Pancreas (tissue), 10 donors: ENCODE measurements at places on chromosomes 4 and X.

DNA sequence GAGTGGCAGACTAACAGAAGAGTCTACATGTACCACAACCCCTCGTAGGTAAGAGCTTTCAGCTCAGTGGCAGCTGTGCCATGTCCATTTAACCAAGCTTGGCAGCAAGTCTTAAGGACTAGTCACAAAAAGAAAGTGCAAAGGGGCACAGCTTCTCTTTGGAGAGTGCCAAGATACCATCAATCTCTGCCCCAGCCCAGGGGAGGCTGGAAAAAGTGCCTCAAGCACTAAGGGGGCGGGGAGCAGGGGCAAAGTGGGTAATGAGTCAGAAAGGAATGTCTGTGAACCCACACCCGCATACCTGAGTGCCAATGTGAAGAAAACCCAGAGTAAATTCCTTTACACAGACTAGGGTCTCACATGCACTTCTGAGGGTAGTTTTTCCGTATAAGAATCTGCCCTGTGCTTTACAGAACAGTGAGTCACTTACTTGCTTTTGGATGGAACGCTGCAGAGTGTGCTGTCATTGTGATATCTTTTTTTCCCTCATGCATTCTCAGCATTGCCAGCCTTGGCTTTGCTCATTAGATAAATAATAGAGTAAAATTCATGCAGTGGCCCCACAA, 219.8 kb downstream of the ZNF674 start:
- no peaks in the 10 kb centered on the region for H3K4me1 ChIP-seq
- DNase-seq: no peak
- no peaks in the 10 kb centered on the region for H3K36me3 ChIP-seq
- H3K27me3 ChIP-seq: no peaks in the 10 kb centered on the region
- no peak overlapping the region for H3K4me3 ChIP-seq

- no peak overlapping the region for H3K4me3 ChIP-seq
- H3K27ac ChIP-seq: no peak overlapping the region
- H3K36me3 ChIP-seq: no peaks in the 10 kb centered on the region
- DNase-seq: no peak
- no peaks in the 10 kb centered on the region for H3K27me3 ChIP-seq
These were observed 367.6 kb downstream of the BCOR start for GRCh38 chrX:39729981-39730661.

DNA sequence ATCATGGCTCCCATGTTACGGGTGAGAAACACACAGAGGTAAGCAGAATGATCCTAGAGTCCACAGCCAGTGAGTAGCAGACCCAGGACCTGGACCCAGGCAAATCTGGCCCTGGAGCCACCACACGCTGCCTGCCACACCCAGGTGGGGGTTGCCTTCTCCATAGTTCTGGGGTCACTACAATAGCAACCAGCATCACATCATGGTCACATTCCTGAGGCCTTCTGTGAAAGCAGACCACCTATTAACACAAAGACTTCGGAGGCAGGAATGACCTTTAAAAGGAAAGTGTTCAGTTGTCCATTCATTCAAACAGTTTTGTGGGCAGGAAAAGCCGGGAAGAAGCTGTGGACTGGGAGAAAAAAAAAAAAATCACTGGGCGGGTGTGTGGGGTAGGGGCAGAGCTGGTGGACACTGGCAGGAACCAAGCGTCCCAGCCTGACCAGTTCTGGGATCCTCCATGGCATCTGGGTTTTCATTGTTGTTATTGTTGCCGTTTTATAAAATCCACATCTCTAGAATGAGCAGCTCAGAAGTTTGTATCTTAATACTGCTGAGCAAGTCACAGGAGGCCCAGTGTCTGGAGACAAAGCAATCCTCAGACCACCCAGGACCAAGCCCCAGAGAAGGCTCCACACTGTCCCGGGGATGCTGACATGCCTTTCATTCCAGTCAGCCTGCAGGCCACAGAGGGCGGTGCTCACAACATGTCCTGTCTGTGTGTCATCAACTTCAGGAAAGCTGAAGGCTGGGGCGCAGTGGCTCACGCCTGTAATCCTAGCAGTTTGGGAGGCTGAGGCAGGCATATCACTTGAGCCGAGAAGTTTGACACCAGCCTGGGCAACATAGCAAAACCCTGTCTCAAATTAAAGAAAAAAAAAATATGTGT, 67.0 kb downstream of the SEL1L3 start:
- no peak overlapping the region for H3K27ac ChIP-seq
- H3K27me3 ChIP-seq: no peaks in the 10 kb centered on the region

GRCh38 chr4:184196730-184197385, 20.8 kb downstream of the ENPP6 start:
- H3K27ac ChIP-seq: no peak overlapping the region
- no peaks in the 10 kb centered on the region for H3K27me3 ChIP-seq

GRCh38 chr4:180057891-180058671, 2185.1 kb upstream of the TENM3 start:
- no peaks in the 10 kb centered on the region for H3K36me3 ChIP-seq
- H3K4me1 ChIP-seq: no peaks in the 10 kb centered on the region
- H3K27ac ChIP-seq: peak overlapping the region; percentile 71
- H3K27me3 ChIP-seq: no peaks in the 10 kb centered on the region
- peak; percentile 18 for DNase-seq
